ENCODE measurements at places on chromosomes 1 and 21.

GRCh38 chr1:7292714-7293419 is 478.2 kb upstream of the VAMP3 start:
- no peak for DNase-seq

DNA sequence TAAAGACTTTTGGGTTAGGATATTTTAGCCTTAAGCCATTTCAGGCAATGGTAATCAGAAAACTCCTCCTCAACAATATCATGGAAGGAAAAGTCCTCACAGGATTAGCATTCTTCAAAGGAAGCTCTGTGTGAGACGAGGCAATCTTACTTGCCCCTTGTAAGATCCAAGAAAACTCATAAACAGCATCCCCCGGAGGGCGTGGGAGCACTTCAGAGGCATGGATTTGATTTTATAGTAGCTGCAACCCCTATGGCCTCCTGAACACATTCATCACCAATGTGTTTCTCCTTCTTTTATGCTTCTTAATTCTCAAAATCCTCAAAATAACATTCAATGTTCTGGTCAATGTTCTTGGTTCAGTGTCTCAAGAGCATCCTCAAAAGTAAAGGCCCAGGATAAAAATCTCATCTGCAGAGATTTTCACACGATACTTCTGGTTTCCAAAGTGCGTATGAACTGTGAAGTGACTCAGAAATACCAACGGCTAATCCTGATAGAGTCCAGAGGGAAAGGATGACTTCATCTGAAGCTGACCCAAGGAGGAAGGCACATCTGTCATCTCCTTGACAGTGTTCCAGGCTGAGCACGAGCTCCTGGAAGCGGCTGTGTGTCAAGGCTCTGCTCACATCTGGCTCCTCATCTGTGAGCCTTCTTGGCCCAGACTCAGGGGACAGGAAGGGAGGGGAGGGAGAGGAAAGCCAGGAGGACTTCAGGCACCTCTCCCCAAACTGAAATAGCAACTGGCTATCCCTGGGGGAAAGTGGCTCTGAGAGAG is 49.3 kb upstream of the PSEN2 start:
- peak; percentile 94 for DNase-seq

- no peak for DNase-seq
These were observed 147.6 kb downstream of the IFI44 start for GRCh38 chr1:78797108-78797781.

GRCh38 chr1:19078536-19078935 is 122.1 kb upstream of the IFFO2 start:
- no peak for DNase-seq

DNA sequence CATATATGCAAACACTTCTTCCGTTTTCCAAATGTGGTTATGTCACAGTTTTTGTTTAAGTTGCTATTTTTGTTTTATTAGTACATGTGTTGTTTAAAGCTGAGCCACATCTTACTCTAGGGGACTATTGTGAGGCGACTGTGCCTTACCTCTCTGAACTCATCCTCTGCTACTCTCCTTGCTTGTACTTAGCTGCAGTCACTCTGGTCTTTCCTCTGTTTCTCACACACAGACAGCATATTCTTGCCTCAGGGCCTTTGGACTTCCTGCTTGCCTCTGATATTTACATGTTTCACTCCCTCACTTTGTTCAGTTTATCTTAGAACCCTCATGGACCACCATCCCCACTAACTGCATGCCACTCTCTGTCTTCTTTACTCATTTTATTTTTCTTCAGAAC is 101.1 kb downstream of the MACF1 start:
- no peak for DNase-seq

- no peak for DNase-seq
These were observed 17.1 kb upstream of the EDN2 start for GRCh38 chr1:41501581-41501980.

GRCh38 chr21:35737899-35738346 is 322.4 kb downstream of the SETD4 start:
- DNase-seq: no peak

GRCh38 chr1:233294913-233295236 is 650 bp downstream of the PCNX2 start:
- DNase-seq: peak; percentile 65

- DNase-seq: no peak
These were observed 7.9 kb upstream of the PHGDH start for GRCh38 chr1:119703666-119704450.

DNA sequence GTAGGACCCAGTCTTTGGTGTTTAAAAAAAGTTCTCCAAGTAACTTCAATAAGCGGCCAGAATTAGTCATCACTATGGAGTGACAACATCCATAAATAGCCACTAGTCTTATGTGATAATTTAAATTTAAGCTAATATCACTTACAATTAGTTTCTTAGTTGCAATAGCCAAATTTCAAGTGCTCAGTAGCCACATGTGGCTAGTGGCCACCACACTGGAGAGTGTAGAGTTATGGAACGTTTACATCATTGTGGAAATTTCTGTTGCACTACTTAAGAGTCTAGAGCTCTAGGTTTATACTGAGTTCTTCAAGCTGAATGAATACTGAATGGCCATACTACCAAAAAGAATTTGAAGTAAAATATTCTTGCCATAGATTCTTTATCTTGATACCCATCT is 121.1 kb downstream of the RUNX1 start:
- DNase-seq: no peak

DNA sequence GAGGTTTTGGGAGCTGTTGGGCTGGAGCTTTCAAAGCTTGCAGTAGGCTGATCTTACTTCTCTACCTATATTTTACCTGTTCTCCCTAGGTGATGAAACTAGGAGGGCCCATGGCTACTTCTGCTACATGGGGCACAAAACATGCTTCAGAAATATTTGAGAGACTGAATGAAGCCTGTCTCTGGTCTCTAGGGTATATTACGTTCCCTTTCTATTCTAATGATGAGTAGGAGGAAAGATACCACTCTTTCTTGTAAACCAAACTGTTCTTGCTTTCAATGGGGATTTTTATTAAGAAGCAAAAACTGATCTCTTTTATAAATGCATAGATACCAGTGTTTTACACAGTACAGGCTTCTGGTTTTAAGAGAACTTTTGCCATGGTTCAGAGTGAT is 103.1 kb downstream of the GALNT2 start:
- DNase-seq: no peak

DNA sequence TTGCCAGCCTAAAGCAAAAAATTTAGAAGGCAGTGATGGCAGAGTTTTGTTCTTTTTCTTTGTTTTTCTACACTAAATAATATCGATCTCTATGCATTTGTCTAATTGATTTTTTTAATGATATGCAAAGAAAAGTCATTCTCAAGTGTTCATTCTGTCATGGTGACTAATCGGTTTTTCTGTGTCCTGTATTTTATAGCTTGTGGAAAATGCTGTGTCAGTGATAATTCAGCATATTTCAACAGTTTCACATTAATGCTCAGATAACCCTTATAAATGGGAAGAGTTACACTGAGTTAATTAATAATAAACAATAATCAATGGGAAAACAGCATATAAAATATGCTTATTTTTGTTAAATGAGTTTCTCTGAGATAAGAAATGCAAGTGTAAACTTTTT is 824.9 kb downstream of the AMY1C start:
- DNase-seq: no peak

- no peak for DNase-seq
These were observed 31.5 kb downstream of the COL18A1 start for GRCh38 chr21:45436351-45437065.

- no peak for DNase-seq
These were observed 1004.2 kb downstream of the TTLL7 start for GRCh38 chr1:82994616-82995263.

DNA sequence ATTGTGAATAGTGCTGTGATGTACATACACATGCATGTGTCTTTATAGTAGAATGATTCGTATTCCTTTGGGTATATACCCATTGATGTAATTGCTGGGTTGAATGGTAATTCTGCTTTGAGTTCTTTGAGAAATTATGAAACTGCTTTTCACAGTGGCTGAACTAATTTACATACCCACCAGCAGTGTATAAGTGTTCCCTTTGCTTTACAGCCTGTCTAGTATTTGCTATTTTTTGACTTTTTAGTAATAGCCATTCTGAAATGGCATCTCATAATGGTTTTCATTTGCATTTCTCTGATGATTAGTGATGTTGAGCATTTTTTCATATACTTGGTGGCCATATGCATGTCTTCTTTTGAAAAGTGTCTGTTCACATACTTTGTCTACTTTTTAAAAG is 54.5 kb upstream of the FAM78B start:
- no peak for DNase-seq

- peak; percentile 44 for DNase-seq
These were observed 545 bp downstream of the PATJ start for GRCh38 chr1:61742620-61743430.

- DNase-seq: no peak
These were observed 235.2 kb downstream of the FAM72C start for GRCh38 chr1:143736562-143736961.

DNA sequence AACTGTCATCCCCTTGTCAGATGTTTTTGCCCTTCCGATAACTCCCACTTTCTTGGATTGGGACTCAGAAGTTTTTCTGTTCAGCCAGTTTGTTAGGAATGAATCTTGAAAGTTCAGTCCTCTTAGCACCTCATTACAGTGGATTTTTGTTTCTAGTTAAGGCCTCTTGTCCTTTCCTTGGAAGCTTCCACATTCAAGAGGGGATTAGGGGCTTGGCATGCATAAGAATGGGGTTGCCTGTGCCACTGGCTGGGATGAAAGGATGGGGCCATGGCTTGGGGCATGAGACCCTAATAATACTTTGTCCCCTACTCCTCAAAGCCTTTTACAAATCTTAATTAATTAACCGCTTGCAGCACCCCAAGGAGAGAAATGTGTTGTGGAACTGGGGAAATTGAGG is 2.4 kb upstream of the DHDDS start:
- DNase-seq: no peak

DNA sequence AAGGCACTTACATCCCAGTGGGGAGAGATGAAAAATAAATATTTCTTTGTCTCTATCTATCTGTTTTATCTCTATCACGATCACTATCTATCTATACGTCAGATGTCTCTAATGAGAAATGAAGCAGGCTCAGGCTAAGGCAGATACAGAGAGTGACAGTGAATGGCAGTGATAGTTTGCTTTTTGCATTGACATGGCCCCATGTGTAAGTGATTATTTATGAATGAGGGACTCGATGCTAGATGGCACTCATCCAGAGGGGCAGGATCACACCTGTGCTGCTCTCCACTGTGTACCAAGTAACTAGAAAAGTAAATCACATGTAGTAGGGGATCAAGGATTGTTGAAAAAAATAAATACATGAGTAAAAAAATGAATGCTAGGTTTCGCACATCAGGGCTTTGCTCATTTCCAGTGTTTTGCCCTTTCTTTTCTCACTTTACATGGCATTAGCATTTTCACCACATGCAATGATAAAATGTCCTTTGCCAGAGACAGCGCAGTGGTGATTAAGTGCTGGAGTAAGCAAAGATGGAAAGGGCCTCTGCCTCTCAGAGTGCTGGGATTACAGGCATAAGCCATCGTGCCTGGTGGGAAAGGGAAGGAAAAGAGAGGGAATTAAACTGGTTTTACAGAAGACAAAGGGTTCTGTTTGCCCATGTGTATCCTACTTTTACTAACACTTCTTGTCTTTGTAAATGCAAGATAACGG is 16.5 kb downstream of the TBX19 start:
- DNase-seq: no peak

- DNase-seq: peak; percentile 92
These were observed 205.0 kb downstream of the HIVEP3 start for GRCh38 chr1:41713557-41714327.

DNA sequence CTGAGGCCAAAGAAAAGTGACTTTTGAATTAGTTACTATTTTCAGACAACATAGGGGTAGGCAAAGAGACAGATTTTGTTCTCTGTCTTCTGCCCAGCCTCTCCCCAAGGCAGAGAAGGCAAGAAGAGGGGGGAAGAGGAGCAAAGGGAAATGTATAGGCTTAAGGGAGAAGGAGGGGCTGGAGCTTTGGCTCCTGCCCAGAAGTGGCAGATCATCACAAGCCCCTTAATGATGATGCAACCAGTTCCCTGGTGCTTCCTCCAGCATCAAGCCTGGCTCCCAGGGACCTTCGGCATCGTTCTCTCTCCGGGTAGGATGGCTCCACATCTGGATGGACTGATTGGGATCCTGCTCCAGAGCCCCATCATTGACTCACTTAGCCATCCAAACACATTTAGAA is 112.8 kb downstream of the KCND3 start:
- DNase-seq: no peak

GRCh38 chr1:195738966-195739650 is 869.1 kb downstream of the KCNT2 start:
- no peak for DNase-seq

DNA sequence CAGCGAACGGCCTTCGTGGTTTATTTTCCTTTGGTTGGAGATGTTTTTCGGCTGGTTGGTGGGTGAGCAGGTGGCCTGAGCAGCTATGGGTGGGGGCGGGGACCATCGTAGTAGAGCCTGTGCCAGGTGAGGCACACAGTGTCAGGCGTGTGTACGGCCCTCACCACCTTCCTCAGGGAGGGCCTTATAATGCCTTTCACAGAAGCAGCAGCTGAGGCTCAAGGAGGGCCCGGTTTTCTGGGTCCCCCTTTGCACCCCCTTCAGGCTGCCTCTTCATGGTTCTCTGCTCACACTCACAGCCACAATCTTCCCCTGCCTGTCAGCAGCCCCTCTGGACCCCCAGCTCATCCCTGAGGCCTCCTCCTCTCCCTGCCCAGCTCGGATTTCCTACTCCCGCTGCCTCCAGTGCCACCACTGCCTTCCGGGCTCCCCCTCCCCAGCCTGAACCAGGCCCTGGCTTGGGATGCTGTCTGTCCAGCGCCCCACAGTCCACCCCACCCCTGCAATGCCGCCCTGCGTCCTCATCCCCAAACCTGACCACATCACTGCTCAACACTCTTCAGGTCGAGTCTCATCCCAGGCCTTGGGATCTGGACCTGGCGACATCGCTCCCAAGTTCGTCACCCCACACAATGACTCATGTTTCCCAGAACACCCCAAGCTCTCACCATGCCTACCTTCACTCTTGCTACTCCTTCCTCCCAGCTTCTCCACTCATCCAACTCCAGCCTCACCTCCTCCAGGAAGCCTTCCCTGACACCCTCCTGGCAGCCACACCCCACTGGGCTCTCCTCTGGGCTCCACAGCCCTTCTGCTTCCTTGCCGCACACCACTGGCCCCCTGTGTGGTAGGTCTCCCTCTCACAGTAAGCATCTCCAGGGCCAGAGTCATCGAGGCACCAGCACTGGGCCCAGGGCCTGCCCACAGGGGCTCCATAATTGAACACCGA is 53.9 kb downstream of the DMRTB1 start:
- DNase-seq: no peak

DNA sequence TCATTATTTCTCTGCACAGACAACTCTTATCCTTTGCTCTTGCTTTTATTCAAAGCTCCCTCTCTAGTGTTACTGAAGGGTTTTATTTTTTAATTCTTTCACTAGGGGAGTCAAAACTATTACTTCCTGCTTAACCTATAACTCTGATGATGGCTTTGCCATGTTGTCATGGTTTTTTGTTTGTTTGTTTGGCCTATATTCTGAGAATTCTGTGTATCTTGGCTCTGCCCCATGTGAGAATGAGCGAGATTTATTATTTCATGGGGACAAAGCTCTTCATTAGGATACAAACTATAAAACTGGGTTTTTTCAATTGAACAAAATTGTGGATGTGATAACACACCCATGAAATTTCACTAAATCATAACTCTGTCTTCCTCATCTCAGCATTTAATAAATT is 190.5 kb upstream of the C1orf105 start:
- DNase-seq: no peak
